ENCODE measurements at places on chromosomes 16 and 17.
A peak's percentile ranks its signal among the peaks of the same experiment; 100 is the strongest.

DNA sequence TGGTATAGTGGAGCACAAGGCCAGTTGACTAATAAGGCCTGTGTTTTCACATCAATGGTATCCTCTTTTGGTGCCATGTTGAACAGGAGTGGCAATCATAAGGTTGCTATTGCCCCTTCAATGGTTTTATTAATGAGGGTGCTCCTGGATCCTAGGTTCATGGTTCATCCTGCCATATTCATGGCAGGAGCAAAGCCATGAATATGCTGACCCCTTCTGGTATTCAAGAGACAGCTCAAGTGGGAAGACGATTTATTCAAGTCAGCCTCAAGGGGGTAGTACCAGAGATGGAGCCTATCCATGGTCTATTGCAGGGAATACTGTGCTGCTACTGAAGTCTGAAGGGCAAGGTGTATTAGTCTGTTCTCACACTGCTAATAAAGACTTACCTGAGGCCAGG, 2.6 kb downstream of the ABCA9 start:
- DNase-seq = no peak

DNA sequence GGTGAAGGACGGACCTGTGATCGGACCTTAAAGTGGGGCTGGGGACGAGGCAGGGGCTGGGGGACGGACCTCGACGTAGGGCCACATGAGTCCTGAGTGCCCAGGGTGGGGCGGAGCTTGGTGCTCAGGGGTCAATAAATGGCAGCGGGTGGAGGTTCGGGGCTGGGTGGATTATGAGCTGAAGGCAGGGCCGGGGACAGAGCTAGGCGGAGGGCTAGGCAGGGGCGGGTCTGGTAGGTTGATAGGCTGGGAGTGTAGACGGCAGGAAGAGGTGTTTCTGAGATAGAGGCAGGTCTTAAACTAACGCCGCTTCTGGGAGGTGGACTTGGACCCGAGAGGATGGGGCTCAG, 733 bp downstream of the CHRNB1 start:
- peak; percentile 45 for DNase-seq

GRCh38 chr16:79265701-79266100, 334.8 kb downstream of the MAF start:
- no peak for DNase-seq

DNA sequence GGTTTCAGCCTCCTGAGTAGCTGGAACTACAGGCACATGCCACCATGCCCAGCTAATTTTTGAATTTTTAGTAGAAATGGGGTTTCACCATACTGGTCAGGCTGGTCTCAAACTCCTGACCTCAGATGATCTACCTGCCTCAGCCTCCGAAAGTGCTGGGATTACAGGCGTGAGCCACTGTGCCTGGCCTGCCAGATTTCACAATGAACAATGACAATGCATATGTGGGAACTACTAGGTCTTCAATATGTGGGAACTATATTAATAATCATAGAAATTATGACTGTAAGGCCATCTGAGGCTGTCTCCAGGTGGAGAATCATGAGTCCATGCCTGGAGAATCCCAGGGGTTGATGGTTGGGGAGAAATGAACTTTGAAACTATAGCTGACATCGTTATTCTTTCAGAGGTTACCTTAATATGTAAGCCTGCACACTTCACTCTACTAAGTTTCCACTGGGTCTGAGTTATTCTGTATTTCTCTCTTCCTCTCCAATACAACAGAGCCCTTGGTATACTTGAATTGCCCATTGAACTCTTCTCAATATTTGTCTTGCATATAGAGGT, 7.2 kb upstream of the DRC7 start:
- no peak for DNase-seq

GRCh38 chr16:14203166-14203565, 132.0 kb downstream of the MRTFB start:
- no peak for DNase-seq

GRCh38 chr17:68461589-68461988, 4.3 kb upstream of the WIPI1 start:
- peak; percentile 63 for DNase-seq
